DMS79 (cell line): ENCODE measurements at places on chromosomes 3 and 15.

- DNase-seq: no peak
These were observed 17.8 kb downstream of the MYL3 start for GRCh38 chr3:46845397-46845859.

- no peak for DNase-seq
These were observed 196.0 kb downstream of the DPH6 start for GRCh38 chr15:35349916-35350315.

- DNase-seq: no peak
These were observed 106.8 kb upstream of the ROBO1 start for GRCh38 chr3:79874646-79875045.

DNA sequence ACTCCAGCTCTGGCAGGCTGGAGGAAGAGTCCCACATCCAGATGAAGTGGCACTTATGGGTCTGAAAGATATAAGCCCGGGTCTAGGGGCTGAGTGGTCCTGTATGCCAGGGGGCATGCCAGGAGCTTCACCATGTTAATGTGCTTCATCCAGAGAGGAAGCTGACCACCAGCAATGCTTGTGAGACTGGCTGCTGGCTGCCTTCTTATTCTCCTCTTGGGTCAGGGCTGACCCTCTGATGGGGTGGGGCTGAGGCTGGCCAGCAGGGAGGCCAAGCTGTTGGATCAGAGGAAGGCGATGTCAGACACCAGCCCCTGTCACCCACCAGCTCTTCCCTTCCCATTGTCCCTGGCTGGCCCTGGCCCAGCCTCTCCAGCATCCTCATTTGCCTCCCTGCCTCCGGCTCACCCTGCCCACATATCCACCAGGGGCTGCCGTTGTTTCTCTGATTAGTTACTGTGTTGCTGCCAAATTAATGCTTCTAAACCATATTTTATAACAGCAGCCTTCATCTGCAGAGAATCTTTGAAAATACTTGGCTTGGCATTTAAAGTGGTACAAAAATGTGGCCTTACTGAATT, 20.4 kb upstream of the PSTPIP1 start:
- no peak for DNase-seq

DNA sequence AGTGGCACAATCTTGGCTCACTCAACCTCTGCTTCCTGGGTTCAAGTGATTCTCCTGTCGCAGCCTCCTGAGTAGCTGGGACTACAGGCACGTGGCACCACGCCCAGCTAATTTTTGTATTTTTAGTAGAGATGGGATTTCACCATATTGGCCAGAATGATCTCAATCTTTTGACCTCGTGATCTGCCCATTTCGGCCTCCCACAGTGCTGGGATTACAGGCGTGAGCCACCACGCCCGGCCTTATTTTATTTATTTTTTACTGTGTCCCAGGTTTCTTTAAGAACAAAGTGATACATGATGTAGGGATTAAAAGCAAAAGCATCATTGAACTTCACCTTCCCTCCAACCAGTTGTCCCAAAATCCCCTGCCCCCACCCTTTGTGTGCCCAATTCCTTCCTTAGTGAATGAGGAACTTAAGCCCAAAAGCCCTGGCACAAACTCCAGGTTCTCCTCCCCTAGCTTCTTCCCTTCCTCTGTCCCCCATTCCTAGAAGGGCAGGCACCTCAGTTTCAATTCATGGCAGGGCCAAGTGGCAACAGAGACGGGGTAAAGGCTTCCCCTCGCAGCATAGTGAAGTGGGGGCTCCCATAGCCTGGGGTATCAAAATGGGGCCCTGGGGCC, 23.7 kb upstream of the RPN1 start:
- no peak for DNase-seq

DNA sequence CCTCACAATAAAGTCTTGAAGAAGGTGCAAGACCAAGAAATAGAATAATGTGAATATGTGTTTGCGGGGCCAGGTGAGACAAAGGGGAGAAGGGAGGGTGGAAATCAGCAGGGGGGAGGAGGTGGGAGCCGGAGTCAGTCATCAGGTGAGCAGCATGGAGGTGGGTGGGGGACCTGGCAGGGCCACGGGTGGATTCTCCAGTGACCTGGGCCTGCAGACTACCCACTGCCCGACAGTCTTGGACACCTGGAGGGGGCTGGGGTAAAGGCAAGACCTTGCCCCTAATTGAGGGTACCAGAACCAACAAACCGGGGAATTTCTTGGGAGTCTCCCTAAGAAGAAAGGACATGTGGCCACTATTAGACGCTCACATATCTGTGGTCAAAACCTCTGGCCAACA, 95.8 kb downstream of the CHSY1 start:
- DNase-seq: no peak
